ENCODE measurements at places on chromosomes 5 and 9. TPM values are rescaled to one million over a fixed set of nuclear protein-coding genes. Genes with fewer than 3 reads are reported as not detected.

The TAF11L5 gene
- not detected for total RNA-seq

The EMB gene
- 277 TPM for total RNA-seq

The FER gene
- total RNA-seq, result 10.7 TPM

The MED7 gene
- total RNA-seq, result 18.9 TPM

The NMRK1 gene
- total RNA-seq, result 111 TPM

The EIF4E1B gene
- not detected for total RNA-seq

- DNase-seq, result no peak
- H3K4me3 ChIP-seq, result no peak overlapping the region
- no peaks in the 10 kb centered on the region for H3K27me3 ChIP-seq
- no peaks in the 10 kb centered on the region for H3K4me1 ChIP-seq
Measured at GRCh38 chr5:134246771-134247427, 21.0 kb upstream of the PPP2CA start.

- no peak overlapping the region for H3K27ac ChIP-seq
- H3K36me3 ChIP-seq, result no peaks in the 10 kb centered on the region
- no peak for DNase-seq
- no peaks in the 10 kb centered on the region for H3K4me1 ChIP-seq
- H3K4me3 ChIP-seq, result no peak overlapping the region
Measured at GRCh38 chr5:99586878-99587277, 658.1 kb upstream of the CHD1 start.

DNA sequence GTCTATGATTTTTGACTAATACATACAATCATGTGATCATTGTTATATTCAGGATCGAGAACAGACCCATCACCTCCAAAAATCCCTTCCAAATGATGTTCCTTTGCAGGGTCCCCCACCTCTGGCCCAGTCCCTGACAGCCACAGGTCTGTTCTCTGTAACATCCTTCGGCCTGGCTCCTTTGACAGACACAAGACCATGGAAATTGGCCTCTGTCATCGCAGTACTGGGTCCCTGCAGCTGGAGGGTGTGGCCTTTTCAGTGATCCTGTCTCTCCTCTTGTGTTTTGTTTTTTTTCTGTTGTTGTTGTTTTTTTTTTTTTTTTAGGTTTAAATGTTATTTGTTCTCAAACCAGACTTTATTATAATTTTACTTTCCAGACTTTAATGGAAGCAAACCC lies 27.4 kb upstream of the ANKRD33B start:
- no peak overlapping the region for H3K27ac ChIP-seq
- peaks cover 17% of the 10 kb centered on the region for H3K4me1 ChIP-seq
- H3K4me3 ChIP-seq, result no peak overlapping the region
- H3K36me3 ChIP-seq, result no peaks in the 10 kb centered on the region

GRCh38 chr5:111829701-111830100 lies 72.7 kb upstream of the NREP start:
- no peaks in the 10 kb centered on the region for H3K27me3 ChIP-seq
- no peak for DNase-seq
- no peak overlapping the region for H3K4me3 ChIP-seq
- no peaks in the 10 kb centered on the region for H3K4me1 ChIP-seq
- no peak overlapping the region for H3K27ac ChIP-seq

GRCh38 chr5:53542926-53543325 lies 17.5 kb upstream of the NDUFS4 start:
- no peaks in the 10 kb centered on the region for H3K27me3 ChIP-seq
- no peak overlapping the region for H3K4me3 ChIP-seq
- H3K4me1 ChIP-seq, result no peaks in the 10 kb centered on the region
- no peak for DNase-seq
- H3K27ac ChIP-seq, result no peak overlapping the region

DNA sequence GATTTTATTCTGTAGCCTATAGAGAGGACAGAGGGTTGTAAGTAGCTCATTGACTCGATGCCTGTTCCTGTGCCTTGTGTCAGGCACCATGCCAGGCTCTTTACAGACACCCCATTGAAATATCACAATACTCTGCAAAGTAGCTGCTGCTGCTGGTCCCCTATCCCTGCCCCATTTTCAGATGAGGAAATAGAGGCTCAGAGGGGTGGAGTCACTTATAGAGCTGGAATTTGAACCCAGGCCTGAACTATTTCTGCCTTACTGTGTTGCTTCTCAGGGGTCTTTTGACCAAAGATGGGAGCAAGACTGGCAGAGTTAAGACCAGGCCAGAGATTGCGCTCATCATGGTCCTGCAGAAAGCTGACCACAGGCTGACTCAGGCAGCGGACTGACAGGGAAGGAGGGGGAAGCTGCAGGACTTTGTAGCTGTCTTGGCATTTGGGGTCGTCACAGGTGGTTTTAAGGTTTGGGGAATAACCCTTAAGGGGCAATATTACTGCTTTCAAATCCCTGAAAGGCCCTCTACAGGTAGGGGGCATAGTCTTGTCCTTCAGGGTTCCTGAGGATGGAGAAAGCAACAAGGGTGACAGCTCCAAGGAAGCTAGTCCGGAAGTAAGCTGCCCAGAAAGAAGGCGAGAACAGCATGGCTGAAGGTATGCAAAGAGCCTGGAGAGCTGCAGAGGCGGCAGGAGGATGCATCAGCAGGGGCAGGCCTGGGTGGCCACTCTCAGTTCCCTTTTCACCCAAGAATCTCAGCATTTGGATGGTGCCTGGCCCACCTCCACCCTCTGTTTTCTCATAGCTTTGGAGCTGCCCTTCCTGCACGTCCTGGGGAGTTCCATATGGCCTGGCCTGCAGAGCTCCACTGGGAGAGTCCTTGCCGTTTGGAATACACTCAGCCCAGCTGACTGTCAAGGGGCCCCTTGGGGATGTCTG lies 18.3 kb upstream of the NDST1 start:
- DNase-seq, result no peak
- peaks cover 3% of the 10 kb centered on the region for H3K27me3 ChIP-seq
- no peak overlapping the region for H3K4me3 ChIP-seq
- no peak overlapping the region for H3K27ac ChIP-seq
- H3K4me1 ChIP-seq, result peaks cover 7% of the 10 kb centered on the region

DNA sequence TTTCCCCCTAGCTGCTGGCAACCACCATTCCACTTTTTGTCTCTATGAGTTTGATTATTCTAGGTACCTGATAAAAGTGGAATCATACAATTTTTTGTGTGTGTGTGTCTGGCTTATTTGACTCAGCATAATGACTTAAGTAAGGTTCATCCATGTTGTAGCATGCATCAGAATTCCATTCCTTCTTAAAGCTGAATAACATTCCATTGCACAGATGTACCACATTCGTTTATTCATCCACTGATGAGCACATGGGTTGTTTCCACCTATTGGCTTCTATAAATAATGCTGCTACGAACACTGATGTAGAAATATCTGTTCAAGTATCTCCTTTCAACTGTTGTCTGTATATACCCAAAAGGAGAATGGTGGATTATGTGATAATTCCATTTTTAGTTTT lies 33.7 kb downstream of the AP3B1 start:
- H3K27me3 ChIP-seq, result no peaks in the 10 kb centered on the region
- no peak for DNase-seq
- H3K36me3 ChIP-seq, result peaks cover 12% of the 10 kb centered on the region
- no peak overlapping the region for H3K4me3 ChIP-seq
- H3K27ac ChIP-seq, result no peak overlapping the region
- no peaks in the 10 kb centered on the region for H3K4me1 ChIP-seq

Data from CD4-positive, alpha-beta memory T cell (primary cell).